ENCODE measurements at places on chromosomes 4 and X.
A peak's percentile ranks its signal among the peaks of the same experiment; 100 is the strongest.

- peak; percentile 9 for DNase-seq
Observed at GRCh38 chr4:76993787-76994641, 44.5 kb downstream of the SEPTIN11 start.

DNA sequence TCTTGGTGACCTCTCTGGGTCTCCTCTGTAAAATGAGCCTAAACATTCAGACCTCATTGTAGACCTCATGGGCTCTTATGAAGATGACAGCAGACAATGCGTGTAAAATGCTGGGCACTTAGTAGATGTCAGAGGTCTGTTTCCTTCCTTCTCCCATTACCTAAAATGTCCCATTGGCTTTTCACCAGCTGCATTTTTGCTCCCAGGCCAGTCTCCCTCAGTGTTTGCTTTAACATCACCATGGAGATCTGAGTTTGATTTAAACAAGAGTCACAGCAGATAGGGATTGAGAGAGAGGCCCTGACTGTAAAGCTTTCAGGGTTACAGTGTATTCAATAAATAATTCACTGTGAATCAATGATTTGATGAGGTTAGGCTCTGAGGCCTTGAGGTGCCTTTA lies 24.3 kb downstream of the PSAPL1 start:
- DNase-seq = no peak

DNA sequence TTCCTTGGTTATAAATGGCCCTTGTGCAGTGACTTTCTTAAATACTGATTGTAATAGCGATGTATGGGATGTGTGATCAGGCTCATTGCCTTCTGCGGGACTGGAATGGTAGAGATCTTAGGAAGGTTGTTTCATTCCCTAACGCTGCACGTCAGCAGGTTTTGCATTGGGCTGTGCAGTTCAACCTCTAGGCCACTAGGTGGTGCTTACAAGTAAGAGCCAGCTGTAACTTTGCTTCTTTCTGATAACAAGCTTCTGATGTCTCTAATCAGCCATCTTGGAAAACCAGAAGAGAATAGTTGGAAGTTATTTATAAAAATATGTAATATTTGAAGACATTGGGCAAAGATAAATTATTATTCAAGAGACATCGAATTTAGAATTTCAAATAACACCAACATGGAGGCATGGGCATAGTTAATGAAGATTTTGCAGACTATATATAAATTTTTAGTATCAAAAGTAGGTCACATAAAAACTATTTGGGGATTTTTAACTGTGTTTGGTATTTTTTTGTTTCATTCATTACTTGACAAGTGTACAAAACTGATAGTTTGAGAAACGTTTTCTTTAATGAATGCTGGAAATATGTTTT lies 339.7 kb upstream of the PCDH7 start:
- DNase-seq = no peak

GRCh38 chrX:154098551-154098950 lies 1.0 kb upstream of the MECP2 start:
- DNase-seq = no peak

DNA sequence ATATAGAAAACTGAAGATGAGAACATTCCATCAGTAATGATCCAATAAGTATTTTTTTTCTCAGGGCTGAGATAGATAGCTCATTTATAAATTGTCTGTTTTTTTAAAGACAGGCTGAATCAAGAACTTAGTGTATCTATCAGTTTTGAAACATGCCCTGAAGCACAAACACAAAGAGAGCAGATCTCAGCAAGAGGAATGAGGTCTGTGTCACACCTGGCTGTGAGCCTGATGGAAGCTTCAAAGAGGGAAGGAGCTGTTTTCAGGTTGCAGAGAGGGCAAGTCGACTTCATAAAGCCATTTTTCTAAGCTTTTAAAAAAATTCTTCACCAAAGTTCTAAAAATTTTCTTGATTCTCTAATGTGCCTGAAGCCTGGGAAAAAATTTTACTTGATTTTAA lies 434.9 kb downstream of the PDGFC start:
- DNase-seq = no peak

GRCh38 chr4:118206627-118207026 lies 146.2 kb downstream of the PRSS12 start:
- no peak for DNase-seq

DNA sequence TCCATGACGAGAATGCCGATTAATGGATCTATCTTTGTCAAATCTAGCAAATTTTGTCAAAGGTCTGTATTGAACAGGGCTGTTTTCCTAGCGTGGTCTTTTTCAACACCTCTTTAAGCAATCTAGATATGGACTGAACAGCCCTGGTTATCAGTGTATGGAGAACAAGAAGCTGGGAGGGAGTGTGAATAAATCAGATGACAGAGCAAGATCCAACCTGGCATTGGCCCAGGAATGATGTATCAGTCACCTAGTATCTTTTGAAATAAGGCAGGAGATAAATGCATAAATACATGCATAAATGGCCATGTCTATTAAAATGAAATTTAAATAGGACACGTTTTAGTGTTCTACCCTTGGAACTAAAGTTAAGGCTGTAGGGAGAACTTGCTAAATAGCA lies 15.7 kb upstream of the AP1S2 start:
- no peak for DNase-seq

- no peak for DNase-seq
Observed at GRCh38 chr4:184313702-184314659, 96.3 kb upstream of the ENPP6 start.

DNA sequence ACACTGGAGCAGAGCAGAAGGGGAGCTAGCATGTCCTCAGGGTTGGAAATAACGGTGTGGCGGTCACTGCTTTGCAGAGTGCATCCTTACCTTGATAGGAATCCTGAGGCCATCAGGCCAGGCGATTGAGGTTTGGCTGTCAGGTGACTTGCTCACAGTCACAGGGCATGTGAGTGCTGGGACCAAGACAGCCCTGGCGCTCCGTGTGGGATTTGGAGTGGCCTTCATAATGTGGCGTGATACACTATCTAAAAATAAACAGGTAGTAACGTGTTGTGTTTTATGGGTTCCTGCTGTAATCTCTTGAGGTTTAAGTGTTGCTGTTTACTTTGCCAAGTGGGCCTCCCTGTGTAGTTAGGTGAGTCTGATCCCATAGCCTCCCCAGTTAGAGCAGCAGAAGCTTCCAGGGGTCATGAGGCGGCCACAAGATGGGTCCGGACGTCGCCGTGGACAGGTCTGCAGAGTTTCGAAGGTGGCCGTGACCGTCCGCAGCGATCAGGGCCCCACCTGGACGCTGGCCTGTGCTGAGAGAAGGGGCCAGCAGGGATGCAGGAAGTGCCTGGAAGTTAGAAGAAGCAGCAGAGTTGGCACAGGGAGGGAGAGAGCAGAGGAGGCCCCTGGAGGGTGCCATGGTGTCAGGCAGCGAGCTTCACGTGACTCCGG lies 27.7 kb downstream of the RGS12 start:
- no peak for DNase-seq

GRCh38 chrX:1727531-1728027 lies 112.7 kb downstream of the ASMT start:
- DNase-seq = no peak

DNA sequence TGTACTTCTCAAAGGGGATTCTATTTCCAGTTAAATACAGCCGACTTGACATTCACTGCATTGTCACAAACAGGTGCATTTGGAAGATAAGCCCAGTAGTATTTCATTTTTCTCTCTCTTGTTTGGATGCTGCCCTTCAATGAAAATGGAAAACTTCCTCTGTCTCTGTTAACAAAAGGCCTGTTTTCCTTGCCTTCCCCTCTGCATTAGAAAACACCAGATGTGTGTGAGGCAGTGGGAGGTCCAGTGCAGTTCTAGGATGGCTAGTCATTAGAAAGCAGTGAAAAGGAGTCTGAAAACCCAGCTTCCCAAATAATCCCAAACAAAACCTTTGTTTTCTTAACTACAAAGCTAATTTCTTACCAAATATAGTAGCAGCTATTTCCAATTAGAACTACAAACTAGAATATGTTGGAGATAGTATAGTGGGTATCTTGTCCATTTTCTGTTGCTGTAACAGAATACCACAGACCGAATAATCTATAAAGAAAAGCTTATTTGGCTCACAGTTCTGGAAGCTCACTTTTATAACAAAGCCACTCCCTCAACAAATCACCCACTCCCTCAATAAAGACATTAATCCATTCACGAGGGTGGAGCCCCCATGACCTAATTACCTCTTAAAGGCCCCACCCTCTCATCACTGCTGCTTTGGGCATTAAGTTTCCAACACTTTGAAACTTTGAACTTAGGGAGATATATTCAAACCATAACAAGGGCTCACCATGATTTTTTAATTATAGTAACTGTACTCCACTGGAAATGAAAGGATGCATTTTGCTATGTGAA lies 452.1 kb upstream of the RPS6KA3 start:
- no peak for DNase-seq

DNA sequence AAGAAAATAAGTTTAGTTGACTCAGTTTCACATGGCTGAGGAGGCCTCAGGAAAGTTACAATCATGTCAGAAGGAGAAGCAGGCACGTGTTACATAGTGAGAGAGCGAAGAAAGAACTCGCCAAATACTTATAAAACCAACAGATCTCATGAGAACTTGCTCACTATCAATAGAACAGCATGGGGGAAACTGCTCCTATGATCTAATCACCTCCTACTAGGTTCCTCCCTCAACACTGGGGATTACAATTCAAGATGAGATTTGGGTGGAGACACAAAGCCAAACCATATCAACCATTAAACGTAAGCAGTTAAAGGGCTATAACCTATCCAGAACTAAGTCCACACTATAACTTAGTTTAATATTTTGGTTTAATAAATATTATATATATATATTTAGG lies 113.8 kb upstream of the ADGRL3 start:
- no peak for DNase-seq

GRCh38 chrX:152989292-152989658 lies 4.6 kb downstream of the PNMA5 start:
- DNase-seq = no peak

GRCh38 chr4:173934201-173934600 lies 349.3 kb downstream of the FBXO8 start:
- DNase-seq = no peak

GRCh38 chr4:85734424-85734831 lies 259.5 kb downstream of the ARHGAP24 start:
- no peak for DNase-seq

GRCh38 chrX:150372280-150372679 lies 9.2 kb downstream of the MAMLD1 start:
- DNase-seq = no peak

DNA sequence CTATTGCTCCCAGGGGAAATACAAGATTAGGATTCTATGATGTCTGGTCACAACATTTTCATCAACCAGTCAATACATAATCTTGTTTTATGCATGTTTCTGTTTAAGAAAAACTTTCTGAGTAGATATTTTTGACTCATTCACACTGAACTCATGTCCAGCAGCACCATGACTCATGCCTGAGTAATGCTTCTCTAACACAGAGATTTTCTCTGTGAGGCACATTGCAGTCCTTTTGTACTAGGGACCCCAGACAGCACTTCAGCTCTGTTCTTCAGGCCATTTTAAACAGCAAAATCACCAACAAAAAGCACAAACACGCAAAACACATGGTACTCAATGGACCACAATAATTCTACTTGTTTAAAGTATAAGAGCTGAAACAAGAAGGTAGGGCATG lies 83.6 kb downstream of the MXRA5 start:
- no peak for DNase-seq

- no peak for DNase-seq
Observed at GRCh38 chrX:14779580-14779979, 93.3 kb downstream of the FANCB start.

DNA sequence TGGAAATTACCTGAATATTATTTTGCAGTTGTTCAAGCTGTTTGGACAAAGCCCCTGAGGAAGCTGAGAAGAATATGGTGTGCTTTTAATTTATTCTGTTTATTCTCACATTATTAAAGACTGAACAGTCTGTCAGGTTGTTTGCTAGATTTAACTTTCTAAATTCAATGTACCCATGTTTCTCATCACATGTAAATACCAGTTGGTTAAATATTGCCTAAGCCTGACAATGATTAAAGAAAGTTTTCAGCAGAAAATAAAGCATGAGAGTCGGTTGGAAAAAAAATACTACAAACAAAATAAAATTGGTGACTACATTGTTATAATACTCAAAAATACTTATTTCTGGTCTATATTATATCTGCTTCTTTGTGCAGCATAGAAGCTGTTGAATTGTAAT lies 1974.7 kb downstream of the ARAP2 start:
- DNase-seq = no peak

- DNase-seq = no peak
Observed at GRCh38 chrX:10423716-10424115, 196.7 kb downstream of the MID1 start.

- no peak for DNase-seq
Observed at GRCh38 chrX:12878536-12878935, 11.7 kb downstream of the TLR7 start.

GRCh38 chr4:74197080-74197479 lies 39.2 kb downstream of the MTHFD2L start:
- no peak for DNase-seq

DNA sequence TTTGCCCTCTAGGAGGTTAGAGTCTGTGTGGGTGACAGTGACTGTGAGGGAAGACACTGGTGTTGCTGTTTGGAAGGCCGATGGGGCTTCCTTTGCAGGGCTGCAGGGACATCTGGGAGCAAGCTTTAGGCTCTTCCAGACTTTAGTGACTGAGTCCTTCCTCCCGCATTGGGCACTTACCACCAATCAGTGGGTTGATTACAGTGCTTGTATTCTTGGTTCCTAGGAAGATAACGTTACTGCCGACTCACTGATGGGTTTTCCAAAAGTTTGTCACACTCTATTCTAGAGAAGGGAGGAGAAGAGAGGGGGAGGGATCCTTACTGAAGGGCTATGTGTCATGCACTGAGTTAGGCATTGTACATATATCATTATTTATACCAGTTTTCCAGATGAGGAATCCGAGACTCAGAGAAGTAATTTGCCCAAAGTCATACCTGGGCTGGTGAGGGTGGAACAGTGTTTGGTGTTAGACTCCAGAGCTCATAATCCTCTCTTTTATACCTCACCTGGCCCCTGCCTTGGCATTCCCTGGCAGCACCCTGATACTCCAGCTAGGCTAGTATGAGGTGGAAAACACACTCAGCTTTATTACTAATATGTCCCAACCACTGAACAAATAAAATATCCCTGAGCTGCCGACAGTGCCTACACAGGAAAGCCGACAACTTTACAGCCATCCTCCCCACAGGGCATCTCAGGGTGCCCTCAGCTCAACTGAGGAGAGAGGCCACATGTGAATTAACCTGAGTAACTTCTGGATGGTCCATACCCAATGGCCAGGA lies 3.8 kb downstream of the CHST7 start:
- no peak for DNase-seq

DNA sequence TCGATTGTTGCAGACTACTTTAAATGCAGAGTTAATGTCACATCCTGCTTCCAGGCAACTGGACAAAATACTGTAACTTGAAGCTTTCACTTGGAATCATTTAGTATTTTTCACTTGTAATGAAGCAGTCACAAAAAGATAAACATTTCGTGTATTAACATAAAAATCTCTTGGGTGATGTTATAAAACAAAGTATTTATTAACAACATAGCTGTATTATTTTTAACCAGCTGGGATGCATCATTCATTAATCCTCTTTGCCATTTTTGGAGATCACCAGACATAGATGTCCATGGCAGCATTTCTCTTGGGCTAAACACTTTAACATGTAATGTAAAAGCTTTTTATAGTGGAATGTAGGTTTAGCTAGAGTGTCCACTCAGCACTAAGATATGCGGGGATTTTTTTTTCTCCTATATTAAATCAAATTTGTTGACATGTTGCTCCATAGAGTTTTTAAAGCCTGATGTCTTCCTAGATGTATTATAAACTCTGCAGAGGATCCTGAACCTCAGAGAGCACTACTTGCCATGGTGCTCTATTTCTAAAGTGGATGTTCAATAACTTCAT lies 193.7 kb upstream of the SPANXN4 start:
- no peak for DNase-seq

- DNase-seq = no peak
Observed at GRCh38 chr4:51830156-51830720, 12.7 kb upstream of the DCUN1D4 start.

- no peak for DNase-seq
Observed at GRCh38 chrX:134948333-134949241, 42.2 kb upstream of the SMIM10 start.
